ENCODE measurements at places on chromosomes 13 and 19.

DNA sequence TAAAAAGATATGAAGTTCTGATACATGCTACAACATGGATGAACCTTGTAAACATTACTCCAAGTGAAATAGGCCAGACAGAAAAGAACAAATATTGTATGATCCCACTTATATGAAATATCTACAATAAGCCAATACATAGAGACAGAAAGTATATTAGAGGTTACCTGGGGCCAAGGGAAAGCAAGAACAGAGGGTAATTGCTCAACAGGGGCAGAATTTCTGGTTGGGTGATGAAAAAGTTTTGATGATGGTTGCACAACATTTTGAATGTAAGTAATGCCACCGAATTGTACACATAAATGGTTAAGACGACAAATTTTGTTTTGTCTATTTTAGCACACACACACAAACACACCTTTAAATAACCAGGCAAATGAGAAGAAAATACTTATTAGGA lies 268.4 kb downstream of the FOXO1 start:
- no peak for DNase-seq

- no peak for DNase-seq
Measured at GRCh38 chr13:78638216-78638615, 20.7 kb downstream of the OBI1 start.

DNA sequence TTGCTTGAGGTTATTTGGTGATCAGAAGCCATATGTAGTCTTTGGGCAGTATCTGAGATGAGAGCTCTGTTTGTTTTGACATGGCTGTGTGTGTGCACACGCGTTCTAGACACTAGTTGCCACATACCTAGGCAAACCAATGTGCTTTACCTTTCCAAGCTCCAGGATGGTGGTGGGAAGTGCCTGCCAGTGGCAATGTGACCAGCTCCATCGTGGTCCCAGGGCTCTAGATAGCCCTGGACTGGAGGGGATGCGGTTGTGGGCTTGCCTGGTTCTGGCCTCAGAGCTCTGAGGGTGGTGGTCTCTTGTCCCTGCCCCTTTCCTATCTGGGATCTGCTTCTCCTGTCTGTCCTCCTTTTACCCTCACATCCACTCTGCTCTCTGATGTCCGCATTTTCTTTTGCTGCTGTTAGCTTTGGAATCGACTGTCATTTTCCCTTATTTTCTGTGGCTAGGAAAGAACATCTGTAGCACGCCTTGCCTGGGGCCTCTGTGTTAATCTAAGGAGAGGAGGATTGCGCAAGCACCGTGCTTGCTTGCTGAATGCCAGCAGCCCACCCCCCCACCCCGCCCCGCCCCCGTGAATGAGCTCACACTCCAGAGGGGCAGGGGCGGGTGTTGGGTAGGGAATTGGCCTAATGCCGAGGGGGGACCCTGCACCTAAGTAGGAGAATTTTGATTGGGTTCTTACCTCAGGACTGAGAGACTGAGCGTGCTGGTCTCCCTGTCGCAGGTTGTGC lies 89.5 kb downstream of the ARHGEF7 start:
- DNase-seq, result no peak

DNA sequence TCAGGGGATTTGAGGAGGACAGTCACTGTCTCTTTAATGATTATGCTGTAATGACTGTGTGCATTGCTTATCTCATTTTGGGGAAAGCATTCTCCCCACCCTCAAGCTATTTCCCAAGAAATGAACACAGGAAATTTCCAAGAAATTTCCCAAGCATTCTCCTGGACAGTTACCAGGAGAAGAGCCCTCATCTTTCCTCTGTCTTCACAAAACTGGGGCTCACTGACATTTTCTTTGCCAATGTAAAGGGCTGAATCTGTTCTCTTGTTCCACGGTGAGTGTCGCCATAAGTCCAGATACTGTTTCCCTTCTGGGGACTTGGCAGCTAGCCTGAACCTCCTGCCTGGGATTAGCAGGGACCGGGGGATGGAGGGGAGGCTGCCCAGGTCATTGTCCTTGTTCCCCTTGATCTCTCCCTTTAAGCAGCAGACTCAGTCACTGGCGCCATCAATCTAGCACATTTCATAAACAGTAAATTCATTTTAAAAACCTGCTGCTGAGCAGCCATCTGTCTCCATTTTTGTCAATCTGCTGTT lies 172.8 kb downstream of the DNAJC15 start:
- DNase-seq, result no peak

- DNase-seq, result no peak
Measured at GRCh38 chr19:40889366-40889765, 7.3 kb upstream of the CYP2A7 start.

- no peak for DNase-seq
Measured at GRCh38 chr19:12126707-12127106, 13.4 kb downstream of the ZNF20 start.

- no peak for DNase-seq
Measured at GRCh38 chr19:17951990-17952976, 14.6 kb upstream of the KCNN1 start.

DNA sequence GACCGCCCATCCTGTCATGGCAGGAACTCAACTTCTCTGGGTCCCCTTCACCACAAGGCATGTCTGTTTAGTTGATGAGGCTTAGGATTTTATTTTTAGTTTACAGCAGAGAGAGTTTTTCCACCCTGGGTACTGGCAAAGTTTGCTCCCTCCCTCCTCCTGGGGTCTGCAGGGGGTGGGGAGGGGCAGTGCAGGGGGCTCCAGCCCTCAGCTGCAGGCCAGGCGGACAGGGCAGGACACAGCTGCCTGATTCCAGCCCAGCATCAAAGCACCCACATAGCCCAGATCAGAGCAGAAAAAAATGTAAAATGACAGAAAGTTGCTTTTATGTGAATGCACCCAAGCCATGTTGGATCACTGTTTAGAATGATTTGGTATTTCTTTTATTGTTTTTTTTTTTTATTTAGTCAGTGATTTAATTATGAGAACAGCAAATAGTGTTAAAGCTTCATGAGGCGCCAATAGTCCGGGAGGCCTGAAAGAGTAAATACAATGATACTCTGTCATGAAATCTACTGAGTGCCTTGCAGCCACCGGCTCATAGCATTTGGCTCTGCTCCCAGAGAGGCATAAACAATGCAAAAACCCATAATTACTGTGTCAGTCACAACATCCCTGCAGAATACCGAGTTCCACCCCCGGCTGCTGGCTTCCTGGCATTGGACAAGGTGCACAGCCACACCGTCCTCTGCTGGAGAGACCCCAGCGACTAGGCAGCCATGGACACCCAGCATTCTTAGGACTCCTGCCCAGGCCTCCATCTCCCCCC lies 923.5 kb downstream of the UQCRFS1 start:
- DNase-seq, result no peak

GRCh38 chr19:24033963-24034342 lies 53.0 kb upstream of the ZNF254 start:
- no peak for DNase-seq

GRCh38 chr19:16739546-16739945 lies 19.9 kb downstream of the NWD1 start:
- DNase-seq, result no peak

- no peak for DNase-seq
Measured at GRCh38 chr13:30618930-30619279, 1.2 kb downstream of the USPL1 start.

- DNase-seq, result no peak
Measured at GRCh38 chr19:40229926-40230417, 3.5 kb upstream of the CCNP start.

- DNase-seq, result no peak
Measured at GRCh38 chr19:2503521-2504109, 27.7 kb downstream of the GADD45B start.

GRCh38 chr19:54162241-54162805 lies 2.8 kb upstream of the LENG1 start:
- DNase-seq, result no peak

GRCh38 chr13:74891610-74892009 lies 590.4 kb downstream of the TBC1D4 start:
- no peak for DNase-seq

- DNase-seq, result no peak
Measured at GRCh38 chr13:96532804-96533203, 442.9 kb downstream of the HS6ST3 start.

- DNase-seq, result no peak
Measured at GRCh38 chr13:64718116-64718515, 2512.0 kb downstream of the PCDH9 start.

DNA sequence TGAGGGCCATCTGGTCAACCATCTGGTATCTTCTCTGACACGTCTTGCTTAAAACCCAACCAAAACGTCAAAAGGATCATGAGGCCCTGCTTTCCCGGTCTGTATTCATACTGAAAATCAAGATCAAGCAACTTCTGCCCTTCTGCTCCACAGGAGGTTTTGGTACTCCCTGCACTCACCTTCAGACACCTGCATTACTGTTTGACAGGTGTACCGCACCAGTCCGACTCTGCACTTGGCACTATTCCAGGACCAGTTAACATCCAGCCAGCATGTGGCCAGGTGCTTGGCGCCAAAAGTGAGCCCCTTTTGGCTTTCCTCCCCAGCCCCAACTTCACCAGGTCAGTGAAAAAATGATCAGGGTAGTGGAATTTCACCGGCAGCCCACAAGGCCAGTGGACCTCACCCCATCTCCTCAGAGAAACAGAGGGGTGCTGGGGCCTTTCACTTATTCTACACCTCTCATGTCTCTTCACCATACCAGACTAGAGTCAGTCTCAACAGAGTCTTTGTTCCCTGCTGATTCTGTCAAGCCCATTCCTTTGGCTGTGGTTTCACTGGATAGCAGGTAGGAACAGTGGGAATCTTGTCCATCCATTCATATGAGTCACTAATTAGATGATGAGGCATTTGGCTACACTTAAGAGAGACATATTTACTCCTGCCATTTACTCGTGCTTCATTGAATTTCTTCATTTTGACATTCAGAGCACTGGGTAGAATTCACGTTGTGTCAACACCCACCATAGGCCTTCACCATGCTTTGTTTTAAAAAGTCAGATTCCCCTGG lies 85.3 kb downstream of the ZNF726 start:
- DNase-seq, result no peak

GRCh38 chr13:73240193-73240592 lies 181.4 kb downstream of the KLF5 start:
- no peak for DNase-seq

- no peak for DNase-seq
Measured at GRCh38 chr13:78881751-78882150, 222.8 kb upstream of the OBI1 start.

DNA sequence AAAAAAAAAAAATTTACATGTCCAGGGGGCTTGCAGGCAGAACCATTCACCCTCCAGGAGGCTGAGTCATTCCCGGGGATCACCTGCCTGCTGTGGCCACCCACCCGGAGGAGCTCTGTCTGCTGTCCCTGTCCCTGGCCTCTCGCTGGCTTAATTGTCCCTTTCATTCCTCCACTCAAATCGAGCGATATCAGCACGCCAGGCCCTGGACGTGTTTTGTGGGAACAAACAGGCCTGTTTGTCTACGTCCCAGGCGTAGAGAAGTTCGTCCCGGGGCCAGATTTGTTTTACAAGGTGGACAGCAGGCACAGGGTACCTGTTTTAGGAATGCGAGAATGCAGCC lies 21.2 kb downstream of the SULT2B1 start:
- no peak for DNase-seq

DNA sequence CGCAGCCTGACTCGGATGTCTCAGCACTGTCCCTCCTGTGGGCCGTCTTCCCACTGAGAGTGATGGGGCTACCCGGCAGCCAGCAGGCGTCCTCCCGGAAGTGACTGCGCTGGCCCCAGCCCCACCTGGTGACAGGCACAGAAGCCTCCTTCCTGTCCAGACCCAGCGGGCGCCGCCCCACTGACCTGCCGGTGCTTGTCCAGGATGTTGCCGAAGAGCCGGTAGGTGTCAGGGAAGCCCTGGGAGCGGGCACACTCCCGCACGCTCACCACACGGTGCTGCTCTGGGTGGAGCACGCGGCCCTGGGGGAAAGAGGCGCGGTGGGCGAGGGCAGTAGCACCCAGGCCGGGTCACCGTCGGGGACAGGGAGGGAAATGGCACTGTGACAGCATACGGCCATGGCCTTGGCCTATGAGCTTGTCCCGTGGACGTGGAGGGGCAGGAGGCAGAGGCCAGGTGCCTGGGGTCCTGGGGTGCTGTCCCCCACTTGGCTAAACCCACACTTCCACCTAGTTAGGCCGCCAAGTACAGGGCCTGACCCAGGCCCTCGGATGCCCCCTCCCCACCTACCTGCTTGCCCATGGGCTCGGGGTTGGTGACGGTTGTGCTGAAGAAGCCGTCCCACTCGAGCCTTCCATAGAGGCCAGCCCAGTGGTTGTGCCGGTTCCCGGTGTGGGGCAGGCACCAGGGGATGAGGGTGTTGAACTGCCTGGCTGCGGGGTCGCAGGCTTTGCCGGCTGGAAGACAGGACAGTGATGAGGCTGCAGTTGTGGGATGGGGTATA lies 16.0 kb upstream of the EIF3G start:
- DNase-seq, result no peak

DNA sequence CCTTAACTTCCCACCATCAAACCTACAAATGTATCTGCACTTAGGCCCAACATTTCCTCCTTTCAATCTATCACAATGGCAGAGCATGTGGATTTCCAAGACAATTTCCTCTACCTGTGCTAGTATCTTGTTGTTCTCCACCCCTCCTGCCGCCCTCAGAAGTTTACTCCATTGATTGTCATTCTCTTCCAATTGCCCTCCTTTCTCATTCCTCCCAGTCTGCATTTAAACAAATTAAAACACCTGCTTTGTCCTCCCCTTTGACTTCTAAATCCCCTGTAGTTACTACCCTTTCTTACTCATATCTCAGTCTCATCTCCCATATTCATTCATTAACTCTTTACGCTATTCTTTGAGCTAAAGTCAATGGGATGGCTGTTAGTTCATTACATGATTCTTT lies 370.6 kb downstream of the DIAPH3 start:
- DNase-seq, result no peak

DNA sequence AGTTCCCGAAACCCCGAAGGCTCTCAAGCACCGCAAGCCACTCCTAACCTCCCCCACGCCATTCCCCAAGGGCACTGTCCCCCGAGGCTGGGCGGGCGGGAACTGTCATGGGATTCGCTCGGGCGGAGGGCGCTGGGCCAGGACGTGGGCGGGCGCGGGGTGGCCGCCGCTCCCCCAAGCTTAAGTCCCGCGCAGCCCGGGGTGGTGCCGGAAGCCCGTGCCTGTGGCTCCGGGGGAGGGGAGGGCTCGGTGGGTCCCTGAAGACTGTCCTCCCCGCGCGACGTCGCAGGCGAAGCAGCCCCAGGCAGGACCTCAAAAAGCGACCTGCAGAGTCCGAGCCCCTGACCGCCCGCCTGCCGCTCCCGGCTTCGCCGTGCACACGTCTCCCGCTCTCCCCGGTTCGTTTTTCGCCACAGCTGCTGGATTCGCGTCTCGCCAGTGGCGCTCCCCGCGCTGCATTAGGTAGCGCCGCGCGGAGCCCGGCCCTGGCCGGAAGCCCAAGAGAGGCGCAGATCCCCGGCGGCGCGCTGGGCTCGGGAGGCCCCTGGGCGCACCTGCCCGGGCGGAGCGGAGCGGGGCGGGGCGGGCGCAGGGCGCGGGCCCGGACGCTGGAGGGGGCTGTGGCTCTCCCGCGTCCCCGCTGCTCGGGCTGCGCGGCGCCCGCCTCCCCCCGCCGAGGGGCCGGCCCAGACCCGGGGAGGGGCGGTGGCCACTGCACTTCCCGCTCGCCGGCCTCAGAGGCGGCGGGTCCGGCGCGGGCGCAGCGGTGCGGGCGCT lies at the start of gene FARP1:
FARP1 (plus strand) TSS at position 715 of the 777 bp plus-strand sequence. CDS start 70,149 bp downstream, outside the sequence.
- peak; percentile 91 for DNase-seq

All from type B pancreatic cell (in vitro differentiated cells).